ENCODE measurements at places on chromosomes 2 and 18. TPM values are rescaled to one million over a fixed set of nuclear protein-coding genes. Genes with fewer than 3 reads are reported as not detected.

- no peak for DNase-seq
- no peaks in the 10 kb centered on the region for H3K27me3 ChIP-seq
- H3K27ac ChIP-seq: no peak overlapping the region
- H3K4me1 ChIP-seq: no peaks in the 10 kb centered on the region
These were observed 120.5 kb upstream of the HS6ST1 start for GRCh38 chr2:128439031-128439790.

GRCh38 chr2:237877576-237878307 lies 18.3 kb downstream of the RAMP1 start:
- H3K4me1 ChIP-seq: no peaks in the 10 kb centered on the region
- H3K27me3 ChIP-seq: no peaks in the 10 kb centered on the region
- H3K27ac ChIP-seq: no peak overlapping the region
- DNase-seq: no peak
- H3K4me3 ChIP-seq: no peak overlapping the region
- no peaks in the 10 kb centered on the region for H3K36me3 ChIP-seq

DSC1 gene
- total RNA-seq: 2.3 TPM

EML6 gene
- total RNA-seq: 133 TPM

- no peaks in the 10 kb centered on the region for H3K27me3 ChIP-seq
- H3K27ac ChIP-seq: no peak overlapping the region
- no peak for DNase-seq
- H3K36me3 ChIP-seq: no peaks in the 10 kb centered on the region
- H3K4me1 ChIP-seq: peaks cover 4% of the 10 kb centered on the region
- no peak overlapping the region for H3K4me3 ChIP-seq
These were observed 200.0 kb downstream of the DNER start for GRCh38 chr2:229514273-229514895.

GRCh38 chr18:57965246-57965645 lies 78.8 kb upstream of the NEDD4L start:
- no peaks in the 10 kb centered on the region for H3K36me3 ChIP-seq
- H3K27ac ChIP-seq: no peak overlapping the region
- DNase-seq: peak; percentile 74
- H3K4me3 ChIP-seq: peak overlapping the region; percentile 44

OR6B2 gene
- total RNA-seq: not detected

CRYGC gene
- total RNA-seq: not detected

DNA sequence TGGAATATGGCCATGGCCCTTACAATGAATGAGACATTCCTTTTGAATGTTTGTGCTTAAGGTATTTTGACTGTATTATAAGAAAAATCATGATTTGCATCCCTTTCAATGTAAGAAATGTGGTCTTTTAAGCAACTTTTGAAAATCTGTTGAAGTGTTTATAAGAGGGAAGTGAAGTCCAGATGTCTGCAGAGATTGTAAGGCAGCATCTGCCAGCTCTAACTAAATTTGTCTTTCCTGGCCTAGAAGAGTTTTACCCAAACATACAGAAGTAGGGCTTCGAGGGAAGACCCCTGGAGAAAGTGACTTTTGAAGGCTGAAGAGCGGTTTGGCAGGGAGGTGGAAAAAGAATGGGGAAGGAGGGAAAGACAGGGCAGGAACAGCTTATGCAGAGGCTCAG lies 12.2 kb downstream of the EML6 start:
- H3K27me3 ChIP-seq: no peaks in the 10 kb centered on the region
- H3K4me1 ChIP-seq: peaks cover 56% of the 10 kb centered on the region
- H3K4me3 ChIP-seq: no peak overlapping the region

CNRIP1 gene
- total RNA-seq: not detected

GRCh38 chr2:75276093-75277029 lies 77.0 kb upstream of the TACR1 start:
- H3K36me3 ChIP-seq: no peaks in the 10 kb centered on the region
- no peaks in the 10 kb centered on the region for H3K4me1 ChIP-seq
- no peaks in the 10 kb centered on the region for H3K27me3 ChIP-seq
- DNase-seq: no peak
- no peak overlapping the region for H3K27ac ChIP-seq

DSG4 gene
- total RNA-seq: 8.3 TPM

DNA sequence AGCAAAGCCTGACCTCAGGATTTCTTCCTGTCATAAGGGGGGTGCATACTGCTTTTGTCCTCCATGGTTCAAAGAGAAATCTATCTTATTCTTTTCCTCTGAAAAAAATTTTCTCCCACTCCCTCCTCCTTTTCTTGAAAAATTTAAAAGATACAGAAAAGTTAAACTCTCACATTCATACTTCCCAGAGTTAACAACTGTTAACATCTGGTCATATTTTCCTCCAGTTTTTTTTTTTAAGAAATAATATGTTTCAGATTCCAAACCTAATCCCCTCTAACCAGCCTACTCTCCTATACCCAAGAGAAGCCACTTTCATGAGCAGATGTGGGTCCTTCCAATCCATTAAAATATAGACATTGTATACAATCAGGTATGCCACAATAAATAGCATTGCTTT lies 378.9 kb upstream of the HNRNPA3 start:
- H3K36me3 ChIP-seq: no peaks in the 10 kb centered on the region
- H3K27ac ChIP-seq: no peak overlapping the region
- H3K4me3 ChIP-seq: no peak overlapping the region
- no peaks in the 10 kb centered on the region for H3K27me3 ChIP-seq

DNA sequence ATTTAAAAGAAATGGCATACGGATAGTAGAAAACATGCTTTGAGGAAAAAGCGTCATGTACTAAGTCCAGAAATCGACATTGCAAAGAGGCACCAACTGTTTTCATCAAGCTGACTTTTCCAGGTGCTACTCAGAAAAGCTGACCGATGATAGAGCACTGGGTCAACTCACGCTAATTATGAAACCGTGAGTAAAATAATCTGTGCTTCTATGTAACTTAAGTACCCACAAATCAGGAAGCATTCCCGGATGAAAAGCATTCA lies 353 bp upstream of the NUP35 start:
- H3K27me3 ChIP-seq: no peaks in the 10 kb centered on the region
- H3K27ac ChIP-seq: peak overlapping the region; percentile 88
- H3K36me3 ChIP-seq: peaks cover 10% of the 10 kb centered on the region
- H3K4me1 ChIP-seq: peaks cover 26% of the 10 kb centered on the region
- DNase-seq: no peak

YWHAQ gene
- 189 TPM for total RNA-seq

GRCh38 chr2:152646775-152647174 lies 70.5 kb downstream of the PRPF40A start:
- H3K4me1 ChIP-seq: no peaks in the 10 kb centered on the region
- peaks cover 46% of the 10 kb centered on the region for H3K36me3 ChIP-seq
- DNase-seq: no peak
- no peaks in the 10 kb centered on the region for H3K27me3 ChIP-seq
- no peak overlapping the region for H3K27ac ChIP-seq

ZNF804A gene
- total RNA-seq: 27.7 TPM

DNA sequence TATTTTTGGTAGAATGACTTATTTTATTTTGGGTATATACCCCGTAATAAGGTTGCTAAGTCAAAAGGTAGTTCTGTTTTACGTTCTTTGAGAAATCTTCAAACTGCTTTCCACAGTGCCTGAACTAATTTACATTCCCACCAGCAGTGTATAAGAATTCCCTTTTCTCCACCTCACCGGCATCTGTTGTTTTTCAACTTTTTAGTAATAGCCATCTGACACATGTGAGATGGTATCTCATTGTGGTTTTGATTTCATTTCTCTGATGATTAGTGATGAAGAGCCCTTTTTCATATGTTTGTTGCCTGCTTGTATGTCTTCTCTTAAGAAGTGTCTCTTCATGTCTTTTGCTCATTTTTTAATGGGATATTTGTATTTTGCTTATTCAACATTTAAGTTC lies 215.2 kb upstream of the TFPI start:
- H3K27me3 ChIP-seq: no peaks in the 10 kb centered on the region
- H3K4me1 ChIP-seq: no peaks in the 10 kb centered on the region
- no peak overlapping the region for H3K27ac ChIP-seq
- H3K36me3 ChIP-seq: no peaks in the 10 kb centered on the region

GRCh38 chr2:127256381-127256780 lies 36.3 kb upstream of the CYP27C1 start:
- DNase-seq: no peak
- no peaks in the 10 kb centered on the region for H3K27me3 ChIP-seq
- no peaks in the 10 kb centered on the region for H3K4me1 ChIP-seq
- H3K4me3 ChIP-seq: no peak overlapping the region

DNA sequence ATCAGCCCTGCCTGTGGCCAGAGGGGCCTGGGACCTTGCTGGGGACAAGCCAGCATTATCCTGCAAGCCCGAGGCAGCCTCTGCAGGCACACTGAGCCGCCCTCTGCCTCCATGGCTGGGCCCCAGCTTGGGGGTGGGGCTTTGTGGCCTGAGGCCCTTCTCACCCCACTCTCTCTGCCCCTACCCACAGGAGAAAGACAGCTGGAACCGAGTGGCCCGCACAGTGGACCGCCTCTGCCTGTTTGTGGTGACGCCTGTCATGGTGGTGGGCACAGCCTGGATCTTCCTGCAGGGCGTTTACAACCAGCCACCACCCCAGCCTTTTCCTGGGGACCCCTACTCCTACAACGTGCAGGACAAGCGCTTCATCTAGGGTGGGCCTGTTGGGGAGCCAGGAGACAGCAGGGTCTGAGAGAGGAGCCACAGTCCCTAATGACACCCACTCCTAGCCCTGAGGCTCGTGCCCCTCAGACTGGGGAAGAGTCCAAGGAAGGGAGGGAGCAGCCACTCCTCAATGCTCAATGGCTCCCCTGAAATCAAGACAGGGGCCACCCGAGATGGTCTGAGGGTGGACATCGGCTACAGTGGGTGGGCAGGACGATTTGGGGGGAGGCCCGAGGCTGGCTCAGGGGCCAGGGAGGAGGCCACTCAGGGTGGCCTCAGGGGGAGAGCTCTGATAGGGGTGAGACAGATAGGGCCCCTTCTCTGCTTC lies 4.4 kb upstream of the CHRNG start:
- DNase-seq: no peak
- H3K27me3 ChIP-seq: peaks cover 5% of the 10 kb centered on the region
- H3K4me3 ChIP-seq: no peak overlapping the region

GRCh38 chr18:9742524-9743131 lies 34.5 kb downstream of the RAB31 start:
- no peak overlapping the region for H3K4me3 ChIP-seq
- no peaks in the 10 kb centered on the region for H3K4me1 ChIP-seq
- no peak overlapping the region for H3K27ac ChIP-seq

DLX1 gene
- total RNA-seq: 1.0 TPM

DNA sequence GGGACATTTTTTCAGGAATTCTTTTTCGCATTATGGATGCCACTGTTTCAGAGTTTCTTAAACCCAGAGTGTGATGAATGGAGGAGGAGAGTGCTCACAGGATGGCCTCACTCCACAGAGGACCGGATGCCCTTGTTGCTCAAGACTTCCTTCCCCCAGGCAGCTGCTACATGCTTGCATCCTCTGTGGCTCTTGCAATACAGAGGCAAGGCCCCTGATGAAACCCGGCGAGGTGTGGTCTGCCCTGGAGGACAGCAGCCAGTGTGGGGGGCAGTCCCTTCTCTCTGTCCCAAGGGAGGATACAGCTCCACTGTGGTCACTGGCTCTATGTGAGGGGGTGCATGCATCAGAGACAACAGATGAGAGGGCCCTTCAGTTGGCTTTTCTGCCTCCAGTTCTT lies 109.6 kb downstream of the SH3RF3 start:
- no peaks in the 10 kb centered on the region for H3K27me3 ChIP-seq
- H3K4me3 ChIP-seq: no peak overlapping the region
- no peak overlapping the region for H3K27ac ChIP-seq

DNA sequence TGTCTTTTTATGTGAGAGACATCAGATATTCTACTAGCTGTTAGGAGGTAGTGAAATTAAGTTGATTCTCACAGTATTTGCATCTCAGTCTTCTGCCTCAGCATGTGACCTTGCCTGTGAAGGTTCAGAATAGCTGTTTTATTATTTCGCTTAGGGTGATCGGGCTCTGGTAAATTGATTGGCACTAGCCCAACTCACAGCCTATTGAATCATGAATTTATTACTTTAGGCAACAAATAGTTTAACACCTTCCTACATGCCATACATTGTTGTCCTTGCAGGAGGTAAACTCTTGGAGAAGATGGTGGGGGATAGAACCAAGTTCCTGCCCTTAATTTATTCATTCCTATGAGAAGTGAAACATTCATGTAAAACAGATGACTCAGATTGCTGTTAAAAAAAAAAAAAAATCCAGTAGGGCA lies 101.9 kb downstream of the GPD2 start:
- no peak overlapping the region for H3K27ac ChIP-seq
- no peak for DNase-seq
- H3K27me3 ChIP-seq: no peaks in the 10 kb centered on the region

IL1RN gene
- not detected for total RNA-seq

ITPRIPL1 gene
- total RNA-seq: 21.2 TPM

GRCh38 chr2:177204417-177204816 lies 8.2 kb upstream of the HNRNPA3 start:
- H3K4me3 ChIP-seq: no peak overlapping the region
- H3K27me3 ChIP-seq: no peaks in the 10 kb centered on the region
- DNase-seq: no peak
- peaks cover 6% of the 10 kb centered on the region for H3K4me1 ChIP-seq
- H3K36me3 ChIP-seq: no peaks in the 10 kb centered on the region

GRCh38 chr2:227853765-227854271 lies 17.6 kb upstream of the DAW1 start:
- no peak overlapping the region for H3K4me3 ChIP-seq
- no peaks in the 10 kb centered on the region for H3K4me1 ChIP-seq
- no peak for DNase-seq
- no peak overlapping the region for H3K27ac ChIP-seq
- no peaks in the 10 kb centered on the region for H3K36me3 ChIP-seq
- no peaks in the 10 kb centered on the region for H3K27me3 ChIP-seq

GRCh38 chr2:54524226-54524991 lies 68.3 kb downstream of the SPTBN1 start:
- no peak overlapping the region for H3K27ac ChIP-seq
- no peaks in the 10 kb centered on the region for H3K27me3 ChIP-seq
- H3K36me3 ChIP-seq: no peaks in the 10 kb centered on the region
- H3K4me1 ChIP-seq: no peaks in the 10 kb centered on the region
- DNase-seq: no peak

DNA sequence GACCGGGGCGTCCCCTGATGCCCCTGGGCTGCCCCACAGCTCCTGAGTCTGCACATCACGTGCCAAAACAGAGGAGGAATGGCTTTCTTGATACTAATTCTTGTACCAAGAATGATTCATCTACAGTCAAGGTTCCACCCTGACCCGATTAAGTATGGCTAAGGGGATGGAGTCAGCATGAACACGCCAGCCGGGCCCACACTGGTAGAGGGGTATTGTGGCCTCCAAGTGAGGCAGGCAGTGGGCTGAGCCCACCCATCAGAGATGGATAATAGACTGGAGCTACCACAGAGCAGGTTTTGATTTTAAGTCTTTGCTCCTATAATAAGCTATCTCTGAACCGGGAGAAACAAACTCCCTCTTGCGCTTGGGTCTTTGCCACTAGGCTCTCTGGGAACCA lies 17.9 kb upstream of the GNAL start:
- H3K4me1 ChIP-seq: no peaks in the 10 kb centered on the region
- no peak for DNase-seq
- H3K4me3 ChIP-seq: no peak overlapping the region
- H3K27ac ChIP-seq: no peak overlapping the region
- no peaks in the 10 kb centered on the region for H3K36me3 ChIP-seq

AQP12A gene
- total RNA-seq: not detected

Measured in Karpas-422 (cell line).